AG04450 (cell line): ENCODE measurements at places on chromosomes 3 and 15.

GRCh38 chr3:16923112-16923511 lies 38.4 kb downstream of the PLCL2 start:
- DNase-seq = no peak

- peak; percentile 62 for DNase-seq
These were observed 39.0 kb downstream of the IL12A start for GRCh38 chr3:160027541-160028195.

- DNase-seq = no peak
These were observed 851.1 kb downstream of the FHIT start for GRCh38 chr3:60399861-60400845.

- DNase-seq = peak; percentile 20
These were observed 57.5 kb upstream of the SIN3A start for GRCh38 chr15:75508840-75509532.

- no peak for DNase-seq
These were observed 238.8 kb upstream of the DPH6 start for GRCh38 chr15:35784745-35785144.

- DNase-seq = no peak
These were observed 105.6 kb downstream of the CHSY1 start for GRCh38 chr15:101146118-101146702.

GRCh38 chr3:40427045-40427669 lies 30.0 kb upstream of the RPL14 start:
- DNase-seq = no peak

- no peak for DNase-seq
These were observed 730.2 kb downstream of the TUSC7 start for GRCh38 chr3:117439812-117440211.

GRCh38 chr3:192923731-192924130 lies 6.1 kb upstream of the MB21D2 start:
- DNase-seq = no peak

DNA sequence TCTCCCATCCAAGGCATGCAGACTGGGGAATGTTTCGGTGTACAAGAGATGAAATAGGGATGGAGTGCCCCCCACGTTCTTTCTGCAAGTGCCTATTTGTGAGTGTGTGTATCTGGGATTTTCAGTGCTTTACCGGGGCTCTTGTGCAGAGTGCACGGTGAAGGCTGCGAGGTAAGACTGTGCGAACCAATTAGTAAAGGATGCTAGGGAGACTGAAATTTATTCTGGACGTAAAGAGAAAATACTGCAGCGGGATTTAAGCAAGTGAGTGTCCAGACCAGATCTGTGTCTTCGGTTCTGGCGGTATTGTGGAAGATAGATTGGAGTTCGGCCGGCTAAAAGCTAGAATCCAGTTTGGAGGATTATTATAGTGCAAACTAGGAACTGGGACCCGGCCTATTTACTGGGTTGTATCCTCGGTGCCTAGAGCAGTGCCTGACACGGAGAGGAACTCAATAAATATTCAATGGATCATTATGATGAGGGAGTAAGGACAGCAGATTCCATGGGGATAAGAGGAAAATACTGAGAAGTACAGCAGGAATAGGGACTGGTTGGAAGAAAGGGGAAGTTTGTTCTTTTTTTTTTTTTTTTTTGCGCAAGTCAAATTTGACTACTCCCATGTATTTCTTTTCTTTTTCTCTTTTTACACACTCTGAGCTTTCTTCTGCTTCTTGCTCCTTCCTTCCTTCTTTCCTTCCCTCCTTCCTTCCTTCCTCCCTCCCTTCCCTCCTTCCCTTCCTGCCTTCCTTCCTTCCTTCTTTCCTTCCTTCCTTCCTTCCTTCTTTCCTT lies 580 bp upstream of the MAGEF1 start:
- no peak for DNase-seq

- DNase-seq = no peak
These were observed 29.4 kb downstream of the SETMAR start for GRCh38 chr3:4332574-4332973.

DNA sequence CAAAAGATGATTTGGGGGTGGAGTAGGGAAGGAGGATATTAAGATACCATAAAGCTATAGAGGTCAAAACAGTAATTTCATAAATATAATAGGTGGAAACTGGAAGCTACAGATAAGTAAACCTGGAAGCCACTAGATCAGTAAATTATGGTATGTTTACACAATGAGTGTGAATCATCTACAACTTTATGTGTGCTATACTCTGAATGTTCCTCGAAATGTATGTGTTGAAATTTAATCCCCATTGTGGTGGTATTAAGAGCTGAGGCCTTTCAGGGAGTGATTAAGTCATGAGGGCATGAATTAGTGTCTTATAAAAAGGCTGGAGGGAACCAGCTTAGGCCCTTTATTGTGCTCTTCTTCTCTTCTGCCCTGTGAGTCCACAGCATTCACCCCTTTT lies 25.2 kb downstream of the EOMES start:
- no peak for DNase-seq

DNA sequence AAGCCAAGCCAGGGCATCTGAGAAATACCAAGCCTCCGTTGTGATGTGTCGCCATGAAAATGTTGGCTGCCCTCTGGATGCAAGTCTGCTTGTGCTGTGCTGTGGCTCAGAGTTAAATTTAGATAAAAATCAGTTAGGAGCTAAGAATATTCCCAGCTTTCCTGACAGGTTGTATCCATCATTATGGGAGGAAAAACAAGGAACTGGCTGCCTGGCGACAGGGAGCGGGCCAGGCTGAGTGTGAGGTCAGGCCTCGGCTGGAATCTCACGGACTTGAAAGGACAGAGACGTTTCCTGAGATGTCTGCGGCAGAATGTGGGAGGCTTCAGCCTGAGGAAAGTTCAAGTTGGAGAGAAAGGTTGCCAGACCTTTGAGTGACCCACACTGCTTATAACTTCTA lies 213.8 kb downstream of the THSD4 start:
- no peak for DNase-seq

DNA sequence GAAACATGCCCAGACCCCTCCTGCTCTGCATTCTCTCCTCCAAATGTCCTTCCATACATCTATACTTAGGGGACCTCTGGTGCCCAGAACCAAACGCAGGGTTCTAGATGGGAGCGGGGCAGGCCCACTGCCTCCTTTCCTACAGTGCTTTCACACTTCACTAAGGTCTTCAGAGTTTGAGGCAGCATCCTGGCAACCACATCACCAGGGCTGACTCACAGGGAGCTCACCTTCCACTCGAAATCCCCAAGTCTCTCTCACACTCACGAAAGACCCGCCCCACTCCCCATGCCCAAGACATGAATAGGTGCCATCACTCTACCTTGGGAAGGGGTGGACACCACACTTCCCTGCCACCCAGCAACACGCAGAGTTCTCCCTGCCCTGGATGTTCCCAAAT lies 18.9 kb downstream of the HOMER2 start:
- no peak for DNase-seq

DNA sequence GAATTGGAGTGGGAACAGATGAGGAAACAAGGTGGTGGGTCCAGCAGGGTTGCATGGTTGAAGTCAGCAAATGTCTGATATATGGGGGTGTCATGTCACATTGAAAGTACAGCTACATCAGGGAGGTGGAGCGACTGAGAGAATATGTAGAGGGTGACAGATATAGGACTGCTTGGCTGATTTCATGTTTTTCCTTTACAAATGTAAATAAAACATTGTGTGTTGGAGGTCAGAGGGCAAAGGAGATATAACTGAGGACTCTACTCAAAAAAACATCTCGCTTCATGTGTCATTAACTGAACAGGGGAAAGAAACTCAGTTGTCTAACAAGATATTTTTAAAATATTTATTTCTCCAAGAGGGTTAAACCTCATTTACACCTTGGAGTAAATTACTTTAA lies 177.7 kb downstream of the TIGIT start:
- no peak for DNase-seq

- DNase-seq = no peak
These were observed 34.4 kb downstream of the BOC start for GRCh38 chr3:113245761-113246161.

GRCh38 chr3:78644847-78645246 lies 1123.0 kb downstream of the ROBO1 start:
- DNase-seq = no peak

GRCh38 chr15:83178869-83179325 lies 28.7 kb downstream of the HDGFL3 start:
- DNase-seq = no peak

DNA sequence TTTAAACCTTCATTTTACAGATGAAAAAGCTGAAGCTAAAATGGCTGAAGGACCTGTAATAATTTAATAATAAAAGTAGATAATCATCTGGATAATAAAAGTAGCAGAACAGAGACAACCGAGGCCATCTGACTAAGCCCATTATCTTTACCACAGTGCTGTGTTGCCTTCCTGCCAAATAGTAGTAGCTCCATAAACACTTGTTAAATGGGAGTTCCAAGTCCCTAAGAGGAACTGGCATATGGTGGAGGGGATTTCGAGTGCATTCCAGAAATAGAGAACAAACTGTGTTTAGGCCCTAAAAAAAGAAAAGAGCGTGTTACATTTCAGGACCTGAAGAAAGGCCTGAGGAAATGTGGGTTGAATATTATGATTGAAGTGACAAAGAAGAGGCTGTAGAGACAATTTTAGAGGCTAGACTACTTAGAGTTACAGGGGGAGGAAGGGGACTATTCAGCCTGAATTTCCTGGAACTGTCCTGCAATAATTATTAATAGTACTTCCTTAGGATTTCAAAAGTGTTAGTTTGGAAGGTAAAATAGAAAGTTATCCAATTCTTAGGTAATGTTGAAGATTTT lies 424.3 kb downstream of the ROBO2 start:
- no peak for DNase-seq

- DNase-seq = no peak
These were observed 9.2 kb upstream of the MST1R start for GRCh38 chr3:49912881-49913281.

DNA sequence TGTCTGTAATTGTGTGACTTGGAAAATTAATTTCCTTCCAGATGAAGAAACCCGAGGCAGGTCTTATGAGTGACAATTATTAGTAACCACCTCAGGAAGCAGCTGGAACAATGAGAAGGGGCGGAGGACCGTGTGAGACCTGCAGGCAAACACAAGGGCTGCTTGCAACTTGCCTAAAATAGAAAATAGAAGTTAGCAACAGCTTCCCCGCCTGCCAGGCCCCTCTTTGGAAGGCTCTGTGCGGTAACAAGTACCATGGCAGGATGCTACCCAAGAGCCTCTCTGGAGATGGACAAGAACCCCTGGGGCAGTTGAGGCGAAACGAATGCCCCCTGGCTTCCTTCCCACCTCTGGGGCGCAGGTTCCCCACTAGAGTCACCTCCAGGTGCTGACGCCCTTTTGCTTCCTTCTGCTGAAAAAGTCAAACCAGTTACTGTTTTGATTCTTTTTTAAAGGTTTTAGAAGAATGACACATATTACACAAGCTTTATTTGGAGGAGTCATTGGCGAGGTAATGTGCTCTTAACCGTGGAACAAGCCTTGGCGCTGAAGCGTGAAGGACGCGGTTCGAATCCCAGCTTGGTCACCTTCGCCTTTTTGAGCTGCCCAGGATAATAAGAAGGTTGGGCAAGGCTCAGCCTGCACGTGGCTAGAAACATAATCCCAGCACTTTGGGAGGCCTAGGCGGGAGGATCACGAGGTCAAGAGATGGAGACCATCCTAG lies 47.0 kb upstream of the SYNM start:
- DNase-seq = no peak

DNA sequence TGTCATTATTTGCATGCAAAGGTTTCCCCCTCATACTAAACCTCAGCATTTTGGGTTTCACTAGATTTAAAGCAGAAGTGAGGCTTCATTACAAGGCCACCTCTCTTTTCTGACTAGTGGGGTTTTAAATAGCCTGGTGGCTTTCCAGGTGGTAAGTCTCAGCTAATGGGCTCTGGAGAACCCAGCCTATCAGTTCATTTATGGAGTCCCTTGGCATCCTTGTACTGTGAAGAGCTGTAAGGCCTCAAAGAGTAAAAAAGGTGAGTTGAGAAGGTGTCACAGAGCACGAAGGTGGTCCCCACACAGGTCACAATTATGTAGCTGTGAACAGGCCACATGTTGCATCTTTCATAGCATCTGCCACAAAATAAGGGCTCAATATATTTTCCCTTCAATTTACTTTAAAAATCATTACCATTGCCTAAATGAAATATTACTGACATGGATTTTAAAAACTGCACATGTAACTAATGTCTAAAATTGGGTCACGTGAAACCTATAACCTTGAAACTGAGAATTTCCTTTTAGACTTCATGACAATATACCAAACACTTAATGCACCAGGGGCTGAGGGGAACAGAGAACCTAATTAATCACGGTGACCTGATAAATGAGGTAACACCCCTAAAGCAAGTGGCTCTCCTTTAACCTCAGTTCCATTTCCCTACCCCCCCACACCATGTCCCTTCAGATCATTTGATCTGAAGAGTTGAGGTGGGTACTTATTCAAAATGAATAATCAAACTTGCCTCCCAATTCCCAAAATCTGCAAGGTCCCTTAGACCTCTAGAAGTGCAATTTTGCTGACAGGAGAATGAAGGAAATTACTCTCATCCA lies 1.3 kb downstream of the NGLY1 start:
- DNase-seq = no peak

DNA sequence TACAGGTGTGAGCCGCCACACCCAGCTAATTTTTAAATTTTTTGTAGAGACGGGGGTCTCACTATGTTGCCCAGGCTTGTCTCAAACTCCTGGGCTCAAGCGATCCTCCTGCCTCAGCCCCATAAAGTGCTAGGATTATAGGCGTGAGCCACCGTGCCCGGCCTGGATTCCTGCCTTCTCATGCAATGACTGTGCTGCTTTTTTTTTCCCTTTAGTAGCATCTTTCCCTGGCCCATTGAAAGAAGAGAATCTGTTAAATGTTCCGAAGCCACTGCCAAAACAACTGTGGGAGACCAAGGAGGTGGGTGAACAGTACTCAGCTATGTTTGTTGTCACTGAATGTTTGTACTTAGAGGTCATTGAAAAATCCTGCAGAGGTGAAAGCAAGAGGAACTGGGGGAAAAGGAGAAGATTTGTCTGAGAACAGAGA lies 88.0 kb downstream of the CRTC3 start:
- no peak for DNase-seq

GRCh38 chr3:49972656-49973055 lies 32.7 kb downstream of the RBM6 start:
- DNase-seq = no peak

DNA sequence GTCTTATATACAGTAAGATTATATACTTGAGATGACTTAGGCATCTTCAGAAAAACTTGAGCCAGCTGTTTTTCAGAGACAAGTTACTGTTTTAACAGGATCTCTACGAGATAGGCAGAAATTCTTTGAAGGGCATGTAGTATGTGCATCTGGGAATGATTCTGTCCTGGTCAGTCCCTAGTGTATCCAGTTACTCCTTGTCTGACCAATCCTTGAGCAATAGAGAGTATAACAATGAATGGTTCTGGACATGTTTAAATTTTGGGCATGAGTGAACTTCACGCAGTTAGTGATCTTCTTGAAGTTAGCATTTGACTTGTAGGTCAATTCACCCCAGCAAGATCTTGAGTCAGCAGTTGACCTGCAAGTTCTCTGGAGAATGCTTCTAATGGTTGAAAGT lies 24.7 kb upstream of the HHLA2 start:
- DNase-seq = no peak

DNA sequence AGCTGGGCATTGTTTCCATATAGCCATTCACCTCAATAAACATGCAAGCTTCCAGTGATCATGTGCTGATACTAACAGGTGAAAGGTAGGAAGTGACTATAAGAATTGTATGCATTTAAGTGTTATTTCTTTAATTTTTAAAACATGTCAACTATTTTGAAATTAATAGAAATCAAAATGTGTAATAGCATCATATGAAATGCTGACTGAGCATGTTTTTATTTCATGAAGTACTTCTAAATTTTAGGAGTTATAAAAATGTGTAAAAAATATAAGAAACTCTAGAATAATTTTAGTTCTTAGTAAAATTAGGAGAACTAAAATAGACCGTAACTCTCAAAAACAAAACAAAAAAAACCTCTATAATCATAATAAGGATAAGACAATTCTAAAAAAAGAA lies 229.3 kb upstream of the ARPP21 start:
- DNase-seq = no peak
